ENCODE measurements at places on chromosomes 3 and 15. TPM values are rescaled to one million over a fixed set of nuclear protein-coding genes. Genes with fewer than 3 reads are reported as not detected.

- DNase-seq: no peak
Observed at GRCh38 chr3:195451373-195452015, 8.7 kb upstream of the ACAP2 start.

DNA sequence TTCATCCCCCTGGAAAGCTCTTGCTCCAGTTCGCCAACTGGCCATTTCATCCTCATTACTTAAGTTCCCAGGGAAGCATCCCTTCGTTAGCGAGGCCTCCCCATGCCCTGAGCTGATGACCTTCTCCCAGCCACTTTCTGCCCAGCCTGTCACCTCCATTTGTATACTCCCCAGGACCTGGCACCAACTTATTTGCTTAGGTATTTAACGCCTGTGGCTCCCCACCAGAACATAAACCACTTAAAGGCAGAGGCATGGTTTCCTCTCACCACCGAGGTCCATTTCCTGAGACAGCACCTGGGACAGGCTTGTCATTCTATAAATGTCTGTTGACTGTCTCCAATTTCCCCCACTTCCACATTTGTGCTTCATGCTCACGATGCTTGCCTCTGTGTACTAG, 189.0 kb downstream of the ZNF621 start:
- no peak for DNase-seq

ANKRD34C gene
- polyA plus RNA-seq: not detected

DNA sequence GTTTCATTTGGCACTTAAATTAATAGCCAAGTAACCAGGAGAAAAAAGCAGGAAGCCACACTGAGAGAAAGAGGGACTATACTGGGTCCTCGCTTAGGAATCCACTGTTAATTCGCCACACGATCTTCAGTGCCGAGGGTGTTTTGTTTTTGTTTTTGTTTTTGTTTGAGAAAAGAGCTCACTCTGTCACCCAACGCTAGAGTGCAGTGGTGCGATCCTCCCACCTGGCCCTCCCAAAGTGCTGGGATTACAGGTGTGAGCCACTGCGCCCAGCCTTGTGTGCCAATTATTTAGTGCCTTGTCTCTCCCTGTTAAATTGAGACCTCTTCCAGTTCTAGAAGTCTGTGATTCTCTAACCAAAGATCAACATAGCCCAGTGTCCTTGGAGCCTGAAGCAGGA, 53.8 kb upstream of the TPM1 start:
- DNase-seq: no peak

LINGO1 gene
- polyA plus RNA-seq: 15.4 TPM

THBS1 gene
- polyA plus RNA-seq: 54.5 TPM

DNA sequence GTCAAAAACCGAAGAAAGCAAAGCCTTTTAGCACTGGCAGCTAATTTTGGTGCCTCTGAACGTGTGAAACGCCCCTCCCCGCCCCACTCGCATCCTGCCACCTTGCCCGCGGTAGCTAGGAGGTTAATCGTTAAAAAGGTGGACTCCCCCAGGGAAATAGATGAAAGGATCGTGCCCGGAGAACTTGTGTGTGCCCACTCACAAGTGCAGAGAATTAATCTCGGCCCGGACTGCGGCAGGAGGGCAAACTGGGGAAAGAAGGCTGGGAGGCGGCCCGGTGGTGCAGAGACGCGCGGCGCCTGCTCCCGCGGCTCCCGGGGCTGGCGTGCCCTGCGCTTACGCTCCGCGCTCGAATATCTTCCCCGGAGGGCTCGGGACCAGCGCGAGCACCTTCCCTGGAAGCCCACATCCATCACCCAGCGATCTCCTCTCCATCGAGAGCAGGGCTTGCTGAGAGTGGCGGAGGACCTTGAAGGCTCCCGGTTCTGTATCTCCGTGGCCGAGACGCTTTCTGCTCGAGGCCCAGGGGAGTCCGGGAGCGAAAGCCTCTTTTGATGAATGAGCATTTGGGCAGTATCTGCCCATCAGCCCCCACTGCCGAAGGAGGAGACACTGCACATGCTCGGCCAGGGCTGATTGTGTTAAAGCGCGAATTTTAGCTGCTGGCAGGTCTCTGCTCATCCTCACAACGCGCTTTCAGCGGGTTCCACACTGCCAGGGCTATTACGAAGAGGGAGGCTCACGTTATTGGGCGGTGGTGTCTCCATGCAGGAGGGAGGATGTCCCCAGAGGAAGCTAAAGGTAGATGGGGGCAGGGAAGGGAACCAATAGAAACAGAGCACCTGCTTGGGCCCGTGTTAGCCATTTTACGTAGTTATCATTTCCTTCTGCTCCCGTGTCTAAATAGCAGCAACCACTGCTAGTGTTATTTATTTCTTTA, 1.3 kb upstream of the SPTSSB start:
- DNase-seq: peak; percentile 55

DNA sequence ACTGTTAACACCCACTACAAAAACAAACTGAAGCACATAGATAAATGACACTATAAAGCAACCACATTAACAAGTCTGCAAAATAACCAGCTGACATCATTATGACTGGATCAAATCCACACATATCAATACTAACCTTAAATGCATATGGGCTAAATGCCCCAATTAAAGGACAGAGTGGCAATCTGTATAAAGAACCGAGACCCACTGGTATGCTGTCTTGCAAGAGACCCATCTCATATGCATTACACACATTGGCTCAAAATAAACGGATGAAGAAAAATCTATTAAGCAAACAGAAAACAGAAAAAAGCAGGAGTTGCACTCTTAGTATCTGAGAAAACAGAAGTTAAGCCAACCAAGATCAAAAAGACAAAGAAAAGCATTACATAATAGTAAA, 1375.4 kb downstream of the ZPLD1 start:
- DNase-seq: no peak

GOLGA6A gene
- polyA plus RNA-seq: 0.46 TPM

- DNase-seq: no peak
Observed at GRCh38 chr3:30864836-30865235, 29.6 kb downstream of the GADL1 start.

DNA sequence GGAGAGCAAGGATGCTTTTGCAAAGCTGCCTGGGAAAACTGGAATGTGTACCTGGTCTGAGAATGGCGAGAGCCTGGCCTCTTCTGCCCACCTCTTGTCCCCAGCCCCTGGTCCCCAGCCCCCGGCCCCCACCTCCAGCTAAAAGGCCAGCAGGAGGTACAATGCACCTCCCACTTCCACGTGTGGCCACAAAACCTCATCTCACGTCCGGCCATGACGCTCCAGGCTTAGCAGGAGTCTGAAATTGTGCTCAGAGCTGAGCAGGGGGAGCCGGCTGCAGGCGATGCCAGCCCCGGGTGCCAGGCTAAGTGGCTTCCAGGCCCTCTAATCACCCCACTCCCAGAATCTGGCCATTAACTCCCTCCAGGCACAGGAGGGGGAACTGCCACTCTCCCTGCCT, 83.1 kb upstream of the PRR20G start:
- DNase-seq: no peak

COPS2 gene
- polyA plus RNA-seq: 127 TPM

DNA sequence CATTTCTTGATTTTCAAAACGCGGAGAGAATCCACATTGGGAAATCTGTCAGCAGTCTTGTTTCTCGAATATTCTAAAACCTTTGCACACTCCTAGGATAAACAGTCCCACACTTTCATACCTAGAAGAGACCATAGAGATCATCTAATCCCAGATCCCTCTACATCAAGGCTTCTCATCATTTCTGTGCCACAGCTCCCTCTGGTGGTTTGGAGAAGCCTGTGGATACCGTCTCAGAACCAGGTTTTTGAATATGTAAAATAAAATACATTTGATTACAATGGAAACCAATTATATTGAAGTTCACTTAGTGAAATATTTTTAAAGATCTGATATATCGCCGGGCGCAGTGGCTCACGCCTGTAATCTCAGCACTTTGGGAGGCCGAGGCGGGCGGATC, 211.9 kb upstream of the GOLGA6L4 start:
- no peak for DNase-seq

DNA sequence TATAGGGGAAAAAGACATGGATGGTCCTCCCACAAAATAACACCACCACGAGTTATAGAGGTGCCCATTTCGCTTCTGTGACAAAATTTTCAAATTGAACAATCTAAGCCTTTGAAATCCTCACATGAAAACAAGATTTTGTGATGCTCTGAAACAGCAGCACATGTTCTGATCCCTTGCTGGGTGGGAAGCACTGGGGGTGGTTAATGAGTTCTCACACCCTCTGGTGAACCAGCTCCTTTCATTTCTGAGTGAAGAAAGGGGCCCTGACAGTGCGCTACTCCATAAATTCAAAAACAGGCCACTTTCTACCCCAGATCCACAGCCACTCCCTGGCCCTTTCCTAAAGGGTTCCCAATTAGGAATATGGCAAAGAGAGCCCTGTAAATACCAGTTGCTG, 129.3 kb downstream of the TNIK start:
- no peak for DNase-seq

Data from muscle of back (tissue), 13 donors.